Activated CD8-positive, alpha-beta memory T cell treated with anti-CD3 and anti-CD28 coated beads, Interleukin-2, amount 50 U/mL, for 48 hours (primary cell): ENCODE measurements at places on chromosomes 12 and 14.

DNA sequence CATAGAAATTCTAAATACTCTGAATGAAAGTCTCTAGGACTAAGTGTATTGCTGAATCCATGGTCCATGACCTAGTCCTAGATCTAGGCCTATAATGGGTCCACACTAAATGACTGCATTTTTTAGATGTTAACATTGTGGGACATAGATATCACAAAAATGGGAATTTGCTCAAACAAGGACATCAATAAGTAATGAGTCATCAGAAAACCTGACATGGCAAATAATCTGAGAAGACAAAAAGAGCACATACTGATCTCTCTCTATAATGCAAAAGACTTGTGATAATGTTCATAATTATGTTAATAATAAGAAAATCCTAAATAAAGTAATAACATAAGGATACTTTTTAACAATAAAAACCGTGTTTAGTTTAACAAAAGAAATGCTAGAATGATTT is 1168.4 kb downstream of the FSCB start:
- no peak for DNase-seq

DNA sequence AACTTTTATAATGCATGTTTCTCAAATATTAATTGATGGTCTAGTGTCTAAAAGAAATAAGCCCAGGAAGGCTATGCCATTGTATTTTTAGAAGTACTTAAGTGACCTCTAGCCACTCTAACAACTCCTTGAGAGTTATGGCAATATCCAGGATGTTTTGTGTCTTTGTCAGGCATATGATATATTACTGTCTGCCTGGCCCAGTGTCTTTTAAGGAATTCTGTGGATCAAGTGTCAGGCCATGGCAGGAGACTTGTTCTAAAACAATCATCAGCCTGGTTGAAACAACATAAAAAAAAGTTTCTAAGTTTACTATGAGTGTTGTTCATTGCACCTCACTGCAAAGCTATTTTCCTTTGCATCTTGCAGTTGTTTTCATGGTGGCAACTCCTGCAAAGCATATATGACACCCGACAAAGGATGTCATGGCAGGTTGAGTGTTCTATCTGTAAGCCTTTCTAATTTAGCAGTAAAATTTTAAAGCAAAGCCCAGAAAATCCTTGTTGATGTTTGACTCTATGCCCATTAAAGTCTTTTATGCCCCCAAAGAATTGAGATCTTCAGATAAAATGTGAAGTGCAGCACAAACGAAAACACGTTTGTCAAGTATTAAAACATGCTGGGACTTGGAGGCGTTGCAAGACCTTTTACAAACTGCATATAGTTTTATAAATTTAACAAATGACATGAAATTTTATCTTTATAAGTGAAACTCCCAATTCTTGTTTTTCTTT is 89.5 kb upstream of the SLC38A2 start:
- no peak for DNase-seq

- no peak for DNase-seq
These were observed 60.7 kb upstream of the MAP1LC3B2 start for GRCh38 chr12:116498471-116498870.

GRCh38 chr12:98456576-98457573 is 58.5 kb upstream of the TMPO start:
- DNase-seq, result peak; percentile 65

GRCh38 chr14:93089521-93090269 is 26.0 kb downstream of the ITPK1 start:
- DNase-seq, result no peak

DNA sequence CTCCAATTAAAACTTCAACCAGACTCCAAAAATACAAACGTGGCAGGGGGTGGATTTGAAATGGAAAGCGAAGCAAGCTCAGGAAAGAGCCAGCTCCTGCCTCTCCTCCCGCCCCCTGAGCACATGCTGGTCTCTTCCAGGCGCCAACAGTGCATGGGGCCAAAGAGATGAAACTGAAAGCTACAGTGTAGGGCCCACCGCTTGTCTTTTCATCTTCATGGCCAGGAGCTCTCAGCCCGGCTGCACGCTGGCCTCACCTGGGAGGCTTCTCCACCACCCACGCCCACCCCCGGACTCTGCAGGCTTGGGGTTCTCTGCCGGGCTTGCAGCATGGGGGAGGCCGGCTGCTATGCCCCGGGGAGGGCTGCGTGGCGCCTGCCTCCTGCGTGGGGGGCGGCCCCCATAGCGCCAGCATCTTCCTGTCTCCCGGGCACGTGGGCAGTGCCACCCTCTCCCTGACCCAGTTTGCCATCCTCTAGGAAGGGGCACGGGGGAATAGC is 2.0 kb downstream of the RIMBP2 start:
- DNase-seq, result no peak

GRCh38 chr12:104177663-104178501 is 37.7 kb upstream of the TXNRD1 start:
- peak; percentile 44 for DNase-seq

- DNase-seq, result no peak
These were observed 54.9 kb downstream of the DCAF5 start for GRCh38 chr14:69097974-69098373.

DNA sequence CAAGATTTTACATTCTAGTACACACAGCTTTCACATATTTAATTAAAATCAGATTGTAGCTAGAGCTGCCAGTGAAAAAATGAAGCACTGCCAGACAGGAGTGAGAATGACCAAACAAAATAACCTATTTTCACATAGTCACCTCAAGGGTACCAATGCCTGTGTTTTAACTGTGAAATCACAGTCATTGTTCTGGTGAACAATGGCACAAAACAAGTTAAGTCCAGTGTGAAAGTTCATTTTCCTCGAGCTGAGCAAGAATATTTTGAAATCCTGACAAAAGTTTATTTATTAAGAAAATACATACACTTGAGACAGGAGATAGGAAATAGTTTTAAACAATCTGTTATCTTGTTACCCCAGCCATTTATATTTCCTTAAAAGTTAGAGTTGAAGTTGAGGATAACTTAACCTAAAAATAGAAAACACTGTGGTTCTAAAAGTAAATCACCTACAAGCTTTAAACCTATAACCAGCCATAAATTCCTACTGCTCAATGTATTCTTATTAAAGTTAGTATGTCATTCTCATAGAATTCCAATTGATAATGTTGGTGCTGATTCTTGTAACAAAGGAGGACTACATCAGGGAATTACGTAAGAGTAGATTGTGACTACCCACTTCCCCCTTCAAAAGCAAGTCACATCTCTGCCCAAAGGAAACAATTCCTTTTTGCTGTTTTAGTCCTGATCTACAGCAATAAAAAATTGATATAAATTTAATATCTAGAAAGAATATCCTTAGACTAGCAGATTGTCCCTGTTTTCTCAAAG is 15.9 kb downstream of the DENND5B start:
- DNase-seq, result no peak

DNA sequence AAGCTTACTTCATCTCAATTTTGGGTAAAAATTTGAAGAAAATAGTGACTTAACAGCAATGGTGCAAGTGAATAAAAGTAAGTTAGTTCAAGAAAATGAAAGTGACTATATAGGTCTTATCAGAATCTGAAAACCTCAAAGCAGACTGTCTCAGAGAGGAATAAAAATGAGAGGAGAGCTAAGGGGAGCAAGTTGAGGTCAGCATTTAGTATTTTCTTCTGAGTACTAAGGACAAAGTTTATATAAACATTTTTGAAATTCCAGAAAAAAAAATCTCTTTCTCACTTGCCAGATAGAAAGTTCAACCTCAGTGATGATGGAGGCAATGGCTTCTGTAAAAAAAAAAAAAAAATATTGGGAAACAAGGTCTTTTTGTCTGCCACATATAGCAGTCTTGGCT is 414.1 kb downstream of the NPAS3 start:
- no peak for DNase-seq

DNA sequence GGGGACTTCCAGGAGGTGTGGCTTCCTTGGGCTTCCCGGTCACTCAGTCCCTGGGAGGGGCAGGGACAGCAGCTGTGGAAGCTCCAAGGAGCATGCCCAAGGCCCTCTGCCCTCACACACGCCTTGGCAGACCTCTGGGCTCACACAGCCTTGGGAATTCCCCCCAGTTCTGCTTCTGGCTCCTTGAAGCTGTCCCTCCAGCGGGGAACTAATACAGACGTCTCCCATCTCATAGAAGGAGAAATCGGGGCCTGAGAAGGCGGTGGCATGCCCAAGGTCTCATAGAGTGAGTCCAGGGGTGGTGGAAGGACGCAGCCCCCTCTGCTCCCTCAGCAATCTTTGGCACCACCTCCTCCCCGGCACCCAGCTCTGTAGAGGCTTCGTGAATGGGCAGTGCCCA is 15.7 kb upstream of the TMEM119 start:
- no peak for DNase-seq

GRCh38 chr12:86117711-86118110 is 138.5 kb downstream of the MGAT4C start:
- DNase-seq, result no peak

DNA sequence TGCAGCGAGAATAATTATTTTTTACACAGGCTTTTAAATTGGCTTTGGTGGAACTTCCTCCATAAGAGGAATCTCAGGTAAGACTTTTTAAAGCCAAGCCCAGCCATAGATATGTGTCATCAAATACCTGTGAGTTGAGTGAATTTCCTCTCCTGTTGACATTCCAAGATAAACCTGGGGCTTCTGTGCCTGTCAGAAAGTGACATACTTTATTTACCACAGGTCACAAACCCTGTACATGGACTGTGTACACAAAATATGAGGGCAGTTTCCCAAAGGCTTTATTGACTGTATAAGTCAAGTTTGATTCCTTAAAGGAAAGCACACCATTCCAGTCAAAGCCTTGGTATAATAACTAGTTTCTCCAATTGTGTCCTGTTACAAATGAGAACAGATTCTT is 25.9 kb upstream of the SRSF5 start:
- no peak for DNase-seq

- no peak for DNase-seq
These were observed 11.0 kb upstream of the ANKLE2 start for GRCh38 chr12:132772606-132773005.

- no peak for DNase-seq
These were observed 1323.2 kb downstream of the FSCB start for GRCh38 chr14:43183916-43184315.

DNA sequence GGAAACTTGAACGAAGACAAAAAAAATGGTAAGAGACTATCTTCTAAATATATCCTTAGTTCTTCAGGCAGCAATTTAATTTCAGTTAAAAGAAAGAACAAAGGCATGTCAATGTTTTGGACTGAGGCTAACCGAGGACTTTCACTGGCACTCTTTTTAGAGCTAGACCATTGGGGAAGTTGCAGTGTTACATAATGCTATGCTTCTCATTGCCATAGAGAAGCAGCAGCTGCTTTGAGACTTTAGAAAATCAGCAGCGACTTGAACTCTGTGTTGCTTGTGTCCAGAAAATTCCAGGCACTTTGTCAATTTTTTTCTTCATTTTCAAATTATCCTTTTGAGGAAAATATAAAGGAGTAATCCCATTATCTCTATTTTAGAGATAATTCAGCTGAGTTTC is 964.2 kb downstream of the NRXN3 start:
- DNase-seq, result no peak

DNA sequence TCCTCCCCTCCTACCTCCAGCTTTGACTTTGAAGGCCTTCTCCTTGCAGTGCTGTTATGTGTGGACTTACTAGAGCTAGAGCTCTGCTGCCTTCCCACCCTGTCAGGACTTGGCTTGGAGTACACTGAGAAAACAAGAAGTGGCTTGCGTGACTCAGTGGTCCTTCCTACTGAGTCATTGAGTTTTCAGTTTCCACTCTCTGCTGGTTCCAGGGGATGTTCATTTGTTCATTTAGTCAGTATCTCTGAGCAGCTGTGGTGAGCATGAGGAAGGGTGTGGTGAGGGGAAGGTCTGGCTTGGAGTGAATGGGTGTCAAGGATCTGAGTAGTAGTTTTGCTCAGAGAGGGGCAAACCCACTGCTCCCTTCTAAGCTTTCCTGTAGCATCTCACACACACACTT is 17.2 kb upstream of the ELK3 start:
- DNase-seq, result peak; percentile 70
